ENCODE measurements at places on chromosomes 1 and 21. TPM values are rescaled to one million over a fixed set of nuclear protein-coding genes. Genes with fewer than 3 reads are reported as not detected.
A peak's percentile ranks its signal among the peaks of the same experiment; 100 is the strongest.

DNA sequence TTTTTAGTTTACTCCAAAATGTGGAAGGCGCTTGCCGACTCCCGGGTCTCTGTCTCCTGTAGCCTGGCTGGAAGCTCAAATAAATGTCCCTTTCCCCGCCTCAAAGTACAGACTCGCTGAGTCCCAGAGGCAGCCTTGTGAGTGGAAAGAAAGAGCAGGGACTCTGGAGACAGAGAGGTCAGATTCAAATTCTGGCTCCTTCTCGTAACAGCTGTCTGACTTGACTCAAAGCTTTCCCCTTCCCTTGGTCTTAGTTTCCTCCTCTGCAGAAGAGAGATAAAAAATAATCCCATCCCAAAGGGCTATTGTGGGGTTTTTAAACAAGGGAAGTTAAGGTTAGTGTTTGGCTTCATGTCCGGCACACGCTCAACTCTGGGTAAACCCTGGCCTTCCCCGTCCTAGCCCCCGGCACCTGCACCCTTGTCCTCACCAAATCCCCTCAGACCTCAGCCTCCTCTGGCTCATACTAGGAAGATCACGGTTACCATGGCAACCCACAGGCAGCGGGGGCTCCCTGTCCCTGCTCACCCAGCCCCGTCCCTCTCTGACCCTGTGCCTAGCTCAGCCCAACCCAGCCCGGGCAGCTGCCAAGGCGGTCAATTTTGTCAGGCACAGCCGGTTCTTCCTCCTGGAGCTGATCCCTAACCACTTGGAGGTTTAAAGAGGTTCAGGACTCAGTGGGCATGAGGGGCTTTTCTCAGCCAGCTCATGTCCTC is 49.2 kb upstream of the IGSF21 start:
- no peaks in the 10 kb centered on the region for H3K4me1 ChIP-seq
- H3K27ac ChIP-seq = no peak overlapping the region
- DNase-seq = no peak
- no peaks in the 10 kb centered on the region for H3K27me3 ChIP-seq
- no peaks in the 10 kb centered on the region for H3K36me3 ChIP-seq
- no peak overlapping the region for H3K4me3 ChIP-seq

The GUCA2B gene
- total RNA-seq = 4.6 TPM

- no peaks in the 10 kb centered on the region for H3K36me3 ChIP-seq
- no peak overlapping the region for H3K4me3 ChIP-seq
Measured at GRCh38 chr1:214401666-214402065, 120.7 kb downstream of the SMYD2 start.

GRCh38 chr1:100290291-100290690 is 24.3 kb downstream of the RTCA start:
- peaks cover 85% of the 10 kb centered on the region for H3K36me3 ChIP-seq
- H3K27ac ChIP-seq = no peak overlapping the region
- no peak for DNase-seq
- H3K4me3 ChIP-seq = no peak overlapping the region

The PLA2G2C gene
- 0.73 TPM for total RNA-seq

The ERI3 gene
- total RNA-seq = 30.1 TPM

The MARK1 gene
- total RNA-seq = 12.7 TPM

The MARCKSL1 gene
- total RNA-seq = 7.6 TPM

DNA sequence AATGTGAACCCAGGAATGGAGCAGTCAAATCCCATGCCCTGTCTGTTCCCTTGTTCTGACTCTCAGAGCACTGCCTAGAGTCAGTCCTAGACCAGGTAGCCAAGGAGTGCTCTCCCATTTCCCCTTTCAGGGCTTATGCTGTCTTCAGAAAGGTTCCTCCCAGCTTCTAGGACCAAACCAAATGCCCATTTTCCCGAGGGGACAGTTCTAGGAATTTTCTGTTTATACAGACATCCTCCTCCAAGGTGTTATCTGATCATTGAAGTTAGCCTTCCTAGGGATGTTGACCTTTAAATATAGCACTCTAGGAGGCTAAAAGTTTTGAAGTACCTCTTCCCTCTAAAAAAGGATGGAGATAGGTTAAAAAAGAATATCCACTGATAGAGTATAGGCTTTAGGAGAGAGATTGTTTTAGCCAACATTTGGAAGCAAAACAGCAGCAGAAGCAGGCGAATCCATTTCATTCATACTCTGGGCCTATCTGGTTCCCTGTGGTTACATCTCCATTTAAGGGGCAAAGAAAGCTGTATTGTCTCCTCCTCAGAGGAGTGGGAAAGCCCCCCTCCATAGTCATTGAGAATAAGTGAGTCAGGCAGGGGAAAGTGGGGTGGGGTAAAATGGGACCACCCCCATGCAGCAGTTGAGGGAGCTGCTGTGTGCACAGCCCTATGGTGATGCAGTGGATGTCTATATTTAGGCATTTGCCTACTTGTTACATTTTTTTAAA is 126.5 kb downstream of the SPATA46 start:
- no peak for DNase-seq
- no peaks in the 10 kb centered on the region for H3K4me1 ChIP-seq
- no peak overlapping the region for H3K27ac ChIP-seq
- no peaks in the 10 kb centered on the region for H3K36me3 ChIP-seq
- H3K27me3 ChIP-seq = no peaks in the 10 kb centered on the region
- H3K4me3 ChIP-seq = no peak overlapping the region

GRCh38 chr1:237270353-237270752 is 228.4 kb downstream of the RYR2 start:
- no peak overlapping the region for H3K27ac ChIP-seq
- no peaks in the 10 kb centered on the region for H3K36me3 ChIP-seq
- no peak for DNase-seq
- no peaks in the 10 kb centered on the region for H3K27me3 ChIP-seq
- no peaks in the 10 kb centered on the region for H3K4me1 ChIP-seq
- H3K4me3 ChIP-seq = no peak overlapping the region

GRCh38 chr1:212644866-212645545 is 36.4 kb downstream of the ATF3 start:
- H3K27me3 ChIP-seq = no peaks in the 10 kb centered on the region
- no peaks in the 10 kb centered on the region for H3K36me3 ChIP-seq
- no peak overlapping the region for H3K4me3 ChIP-seq
- no peak for DNase-seq
- no peaks in the 10 kb centered on the region for H3K4me1 ChIP-seq
- H3K27ac ChIP-seq = no peak overlapping the region

The FHL3 gene
- total RNA-seq = 1.8 TPM

DNA sequence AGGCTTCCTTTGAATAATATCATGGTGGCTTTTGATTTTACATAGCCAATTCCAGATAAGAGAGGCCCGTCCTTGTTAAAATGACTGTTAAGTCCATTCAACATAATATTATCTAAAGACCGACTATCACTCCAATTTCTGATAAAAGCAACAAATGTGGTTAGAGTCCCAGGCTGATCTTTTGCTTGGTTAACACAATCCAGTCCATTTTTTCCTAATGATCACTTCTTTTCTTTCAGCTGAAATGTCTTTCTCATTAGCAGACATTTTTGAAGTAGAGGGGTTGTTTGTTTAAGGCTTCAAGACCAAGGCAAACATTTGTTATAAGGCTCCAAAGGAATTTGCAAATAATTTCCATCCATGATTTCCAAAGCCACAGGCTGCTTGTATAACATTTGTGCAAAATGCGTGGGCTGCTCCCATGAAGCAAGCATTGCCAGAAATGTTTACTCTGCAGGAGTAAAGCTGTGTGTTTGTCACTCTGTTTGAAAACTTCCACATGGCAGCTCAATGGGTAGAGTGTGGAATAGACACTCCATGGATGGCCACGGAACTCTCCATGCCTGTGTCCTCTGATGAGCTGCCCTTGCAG is 111.5 kb downstream of the PSMG1 start:
- H3K36me3 ChIP-seq = no peaks in the 10 kb centered on the region
- DNase-seq = no peak
- H3K27me3 ChIP-seq = no peaks in the 10 kb centered on the region
- no peak overlapping the region for H3K4me3 ChIP-seq
- H3K27ac ChIP-seq = no peak overlapping the region
- H3K4me1 ChIP-seq = peaks cover 20% of the 10 kb centered on the region

DNA sequence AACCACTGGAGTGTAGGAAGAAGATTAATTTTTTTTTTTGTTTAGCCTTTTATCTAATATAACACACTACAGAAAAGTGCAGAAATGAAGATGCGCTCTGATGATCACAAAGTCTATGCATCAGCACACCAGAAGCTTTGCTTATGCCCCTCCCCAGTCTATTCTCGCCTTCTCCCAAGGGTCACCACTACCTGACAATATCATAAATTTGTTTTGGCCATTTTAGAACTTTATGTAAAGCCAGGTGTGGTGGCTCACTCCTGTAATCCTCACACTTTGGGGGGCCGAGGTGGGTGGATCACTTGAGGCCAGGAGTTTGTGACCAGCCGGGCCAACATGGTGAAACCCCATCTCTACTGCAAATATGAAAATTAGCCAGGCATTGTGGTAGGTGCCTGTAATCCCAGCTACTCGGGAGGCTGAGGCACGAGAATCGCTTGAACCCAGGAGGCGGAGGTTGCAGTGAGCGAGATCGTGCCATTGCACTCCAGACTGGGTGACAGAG is 231.3 kb downstream of the FOXD2 start:
- DNase-seq = no peak
- H3K4me3 ChIP-seq = no peak overlapping the region
- no peaks in the 10 kb centered on the region for H3K36me3 ChIP-seq
- no peak overlapping the region for H3K27ac ChIP-seq
- H3K4me1 ChIP-seq = no peaks in the 10 kb centered on the region
- no peaks in the 10 kb centered on the region for H3K27me3 ChIP-seq

DNA sequence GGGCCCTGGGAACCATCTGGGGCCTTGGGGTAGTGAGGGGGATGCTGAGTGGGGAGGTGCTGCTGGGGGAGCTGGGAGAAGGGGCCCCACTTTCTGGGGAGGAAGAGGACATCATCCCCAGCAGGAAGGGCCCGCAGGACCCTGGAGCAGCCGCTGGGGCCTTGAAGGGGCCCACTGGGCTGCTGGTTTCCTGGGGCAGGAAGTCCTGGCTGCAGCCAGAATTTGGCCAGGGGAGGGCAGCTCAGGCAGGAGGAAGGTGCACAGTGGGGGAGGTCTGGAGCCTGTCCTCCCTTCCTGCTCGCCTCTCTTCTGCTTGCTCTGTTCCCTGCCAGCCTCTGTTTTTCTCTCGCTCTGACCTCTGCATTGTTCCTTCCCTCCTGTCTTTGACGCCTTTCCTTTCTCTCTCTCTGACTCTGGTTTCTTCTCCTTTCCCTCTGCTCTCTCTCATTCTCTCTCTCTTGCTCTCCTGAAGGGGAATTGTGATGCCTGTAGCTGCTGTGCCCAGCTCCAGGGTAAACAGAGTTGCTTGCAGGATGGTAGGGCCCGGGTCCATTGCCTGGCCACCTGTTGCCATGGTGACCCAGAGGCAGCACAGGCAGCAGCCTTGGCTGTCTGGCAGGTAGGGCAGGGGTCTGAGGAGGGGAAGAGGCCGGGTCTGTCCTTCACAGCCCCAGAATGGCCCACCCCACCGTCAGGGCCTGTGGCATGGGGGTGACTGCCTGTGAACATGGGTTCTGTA is 23.9 kb downstream of the ACOT11 start:
- no peak overlapping the region for H3K4me3 ChIP-seq
- H3K4me1 ChIP-seq = peaks cover 36% of the 10 kb centered on the region
- DNase-seq = no peak
- peak overlapping the region; percentile 8 for H3K27ac ChIP-seq

DNA sequence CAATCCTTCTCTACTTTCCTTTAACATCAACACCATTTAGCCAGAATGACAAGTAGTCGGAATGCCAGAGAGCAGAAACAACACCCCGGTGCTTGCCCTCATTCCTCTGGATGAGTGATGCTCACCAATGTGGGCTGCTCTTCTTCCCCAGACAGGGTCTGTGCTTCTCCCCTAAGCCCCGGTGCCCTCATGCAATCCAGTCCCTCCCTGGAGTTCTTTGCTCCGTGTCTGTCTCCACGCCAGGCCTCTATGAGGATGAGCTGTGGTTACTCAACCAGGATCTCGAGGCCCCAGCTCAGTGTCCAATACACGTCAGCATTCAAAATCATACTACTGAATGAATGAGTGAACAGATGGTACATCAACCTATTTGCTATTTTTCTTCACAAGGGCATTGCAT is 29.7 kb upstream of the PDE9A start:
- no peak for DNase-seq
- no peak overlapping the region for H3K27ac ChIP-seq
- peaks cover 6% of the 10 kb centered on the region for H3K4me1 ChIP-seq
- no peak overlapping the region for H3K4me3 ChIP-seq
- H3K27me3 ChIP-seq = no peaks in the 10 kb centered on the region

The FAM177B gene
- 39.7 TPM for total RNA-seq

DNA sequence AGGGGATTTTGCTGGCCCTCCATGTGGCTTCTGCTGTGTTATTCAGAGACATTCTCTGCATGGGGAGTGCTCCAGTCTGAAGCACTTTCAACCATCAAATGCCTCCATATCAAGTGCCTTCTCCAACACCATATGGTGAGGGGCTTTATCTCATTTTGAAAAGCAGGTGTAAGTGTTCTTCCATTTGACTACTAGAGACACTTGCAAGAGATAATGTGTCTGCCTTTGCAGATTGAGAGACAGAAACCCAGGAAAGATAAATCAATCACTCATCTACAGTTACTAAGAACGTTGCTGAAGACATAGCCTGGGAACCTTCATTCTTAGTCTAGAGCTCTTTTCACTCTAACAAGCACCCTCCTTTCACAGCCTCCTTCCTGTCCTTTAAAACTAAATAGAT is 29.5 kb upstream of the REG4 start:
- no peaks in the 10 kb centered on the region for H3K36me3 ChIP-seq
- H3K27ac ChIP-seq = no peak overlapping the region
- DNase-seq = no peak
- no peak overlapping the region for H3K4me3 ChIP-seq

DNA sequence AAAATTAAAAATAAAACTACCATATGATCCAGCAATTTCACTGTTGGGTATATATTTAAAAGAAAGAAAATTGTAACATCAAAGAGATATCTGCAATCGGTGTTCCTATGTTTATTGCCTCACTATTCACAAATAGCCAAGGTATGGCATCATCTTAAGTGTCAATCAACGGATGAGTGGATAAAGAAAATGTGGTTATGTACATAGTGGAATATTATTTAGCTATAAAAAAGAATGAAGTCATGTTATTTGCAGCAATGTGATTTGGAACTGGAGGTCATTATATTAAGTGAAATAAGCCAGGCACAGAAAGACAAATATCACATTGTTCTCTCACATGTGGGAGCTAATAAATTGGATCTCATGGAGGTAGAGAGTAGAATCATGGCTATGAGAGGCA is 76.3 kb downstream of the RD3 start:
- no peaks in the 10 kb centered on the region for H3K27me3 ChIP-seq
- no peaks in the 10 kb centered on the region for H3K36me3 ChIP-seq

The DMRTA2 gene
- not detected for total RNA-seq

DNA sequence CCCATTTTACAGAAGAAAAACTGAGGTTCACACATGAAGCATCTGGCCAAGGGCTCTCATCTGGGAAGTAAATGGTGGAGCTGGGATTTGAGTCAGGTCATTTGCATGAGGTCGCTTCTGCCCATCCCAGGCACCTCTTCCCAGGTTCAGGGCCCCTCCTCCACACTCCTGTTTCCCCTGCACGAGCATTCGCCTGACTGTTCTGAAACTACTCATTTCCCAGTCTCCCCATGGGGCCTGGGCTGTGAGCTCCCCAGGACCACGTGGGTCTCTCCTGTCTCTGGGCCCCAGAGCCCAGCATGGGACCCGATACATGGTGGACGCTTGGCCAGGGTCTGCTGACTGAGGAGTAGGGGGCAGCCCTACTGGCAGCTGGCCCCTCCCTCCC is 360.8 kb downstream of the MATN1 start:
- H3K4me3 ChIP-seq = no peak overlapping the region
- no peak for DNase-seq
- no peaks in the 10 kb centered on the region for H3K27me3 ChIP-seq

GRCh38 chr1:86821956-86822355 is 92.0 kb downstream of the SELENOF start:
- H3K27ac ChIP-seq = no peak overlapping the region
- no peaks in the 10 kb centered on the region for H3K36me3 ChIP-seq
- H3K27me3 ChIP-seq = no peaks in the 10 kb centered on the region
- no peak for DNase-seq
- H3K4me3 ChIP-seq = no peak overlapping the region
- no peaks in the 10 kb centered on the region for H3K4me1 ChIP-seq

Measured in stomach (tissue), 19 donors.